ENCODE measurements at places on chromosomes 13 and 19.

GRCh38 chr19:13930402-13930801, 7.8 kb downstream of the PODNL1 start:
- no peak for DNase-seq

GRCh38 chr13:27004866-27005265, 166.7 kb downstream of the USP12 start:
- DNase-seq: no peak

- DNase-seq: no peak
Measured at GRCh38 chr13:111429064-111429558, 108.7 kb downstream of the TEX29 start.

DNA sequence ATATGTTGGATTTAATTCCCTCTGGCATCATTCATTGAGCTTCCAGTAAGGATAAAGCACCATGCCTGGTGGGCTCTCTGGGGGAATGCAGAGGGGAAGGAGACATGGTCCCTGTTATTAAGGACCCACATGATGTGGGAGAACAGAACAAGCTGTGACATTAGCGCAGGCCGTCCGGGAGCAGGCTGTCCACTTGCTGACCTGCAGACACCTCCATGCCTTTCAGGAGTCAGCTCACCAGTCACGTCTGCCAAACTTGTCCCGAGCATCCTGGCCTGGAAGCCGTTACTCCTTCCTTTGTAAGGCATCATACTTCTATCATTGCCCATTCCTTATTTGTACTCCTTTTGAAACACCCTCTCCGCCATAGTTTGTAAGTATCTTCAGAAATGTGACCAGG, 23.4 kb downstream of the B3GLCT start:
- DNase-seq: no peak

DNA sequence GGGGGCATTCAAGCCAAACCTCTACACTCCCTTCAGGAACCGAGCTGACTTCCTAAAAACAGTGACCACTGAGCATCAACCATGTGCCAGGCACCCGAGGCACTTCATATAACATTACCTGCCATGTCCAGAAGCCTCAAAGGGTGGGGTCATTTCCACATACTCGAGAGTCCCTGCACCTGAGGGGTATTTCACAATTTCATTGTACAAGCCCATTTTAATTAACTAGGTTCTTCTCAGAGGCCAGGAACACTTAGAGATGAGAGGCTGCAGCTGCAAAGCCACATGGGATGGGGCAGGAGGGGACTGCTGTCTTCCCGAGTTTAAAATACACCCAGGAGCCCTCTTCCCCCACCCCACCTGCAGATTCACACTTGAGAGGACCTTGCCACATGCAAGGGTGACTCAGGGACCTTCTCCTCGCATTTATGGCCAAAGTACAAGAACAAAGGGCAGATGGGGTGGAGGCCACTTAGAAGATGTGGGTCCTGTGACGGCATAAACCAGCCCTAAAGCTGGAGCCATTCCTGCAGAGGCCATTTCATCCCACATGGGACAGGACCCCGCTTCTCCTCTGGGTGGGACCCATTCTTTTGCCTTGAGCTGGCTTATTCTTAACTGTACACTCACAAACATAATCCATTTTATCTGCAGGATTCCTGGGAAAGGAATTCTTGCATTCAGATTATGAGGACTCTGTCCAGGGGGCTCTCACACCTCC, 43.9 kb downstream of the RAB20 start:
- no peak for DNase-seq

GRCh38 chr19:13796301-13797057, 1.2 kb downstream of the ZSWIM4 start:
- peak; percentile 75 for DNase-seq

DNA sequence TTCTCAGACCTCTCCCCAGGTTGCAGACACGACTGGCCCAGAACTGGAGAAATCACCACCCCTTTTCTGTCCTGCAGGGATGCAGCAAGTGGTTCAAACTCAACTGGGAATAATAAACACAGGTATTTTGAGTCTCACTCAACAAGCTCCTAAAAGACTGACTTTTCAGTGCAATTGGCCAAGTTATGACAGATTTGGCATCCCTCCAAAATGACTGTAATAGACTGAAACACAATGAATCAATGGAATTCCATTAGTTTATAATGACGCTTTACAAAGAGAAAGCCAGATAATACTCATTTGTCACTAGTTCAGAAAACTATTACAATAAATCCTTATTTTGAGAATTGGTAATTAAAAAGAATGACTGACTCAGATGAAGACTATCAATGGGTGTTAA, 38.1 kb downstream of the MIPEP start:
- no peak for DNase-seq

DNA sequence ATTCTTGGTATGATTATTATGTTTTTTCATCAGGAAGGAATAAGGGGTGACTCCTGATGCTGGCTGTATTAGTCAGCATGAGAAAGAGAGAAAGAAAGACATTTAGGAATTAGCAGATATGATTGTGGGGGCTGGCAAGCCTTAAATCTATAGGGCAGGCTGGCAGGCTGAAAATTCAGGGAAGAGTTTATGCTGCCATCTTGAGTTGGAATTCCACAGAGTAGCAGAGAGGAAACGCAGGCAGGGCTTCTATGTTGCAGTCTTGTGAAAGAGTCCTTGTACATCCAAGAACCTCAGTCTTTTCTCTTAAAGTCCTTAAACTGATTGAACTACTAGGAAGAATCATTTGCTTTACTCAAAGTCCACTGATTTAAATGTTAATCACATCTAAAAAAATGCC, 262.7 kb upstream of the SLC10A2 start:
- DNase-seq: no peak

- no peak for DNase-seq
Measured at GRCh38 chr13:40026174-40026585, 370.7 kb downstream of the COG6 start.

- DNase-seq: no peak
Measured at GRCh38 chr13:49262634-49263033, 14.9 kb downstream of the CDADC1 start.

DNA sequence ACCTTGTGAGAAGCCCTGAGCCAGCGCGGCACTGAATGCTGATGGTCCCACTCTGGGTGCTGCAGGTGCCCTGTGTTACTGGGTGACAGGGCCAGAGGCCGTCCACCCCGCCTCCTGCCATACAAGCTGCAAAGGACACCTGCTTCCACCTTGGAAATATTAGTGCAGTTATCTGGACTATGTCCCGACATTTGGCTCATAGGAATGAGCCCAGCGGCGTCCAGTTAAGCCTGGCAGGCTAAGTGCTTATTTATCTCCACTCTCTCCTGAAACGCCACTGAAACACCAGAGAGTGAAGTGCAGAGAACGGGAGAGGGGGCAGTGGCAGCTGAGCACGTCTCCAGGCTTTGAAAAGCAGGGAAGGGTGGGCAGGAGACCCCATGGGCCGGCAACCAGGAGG, 145.8 kb downstream of the KDM4B start:
- no peak for DNase-seq

DNA sequence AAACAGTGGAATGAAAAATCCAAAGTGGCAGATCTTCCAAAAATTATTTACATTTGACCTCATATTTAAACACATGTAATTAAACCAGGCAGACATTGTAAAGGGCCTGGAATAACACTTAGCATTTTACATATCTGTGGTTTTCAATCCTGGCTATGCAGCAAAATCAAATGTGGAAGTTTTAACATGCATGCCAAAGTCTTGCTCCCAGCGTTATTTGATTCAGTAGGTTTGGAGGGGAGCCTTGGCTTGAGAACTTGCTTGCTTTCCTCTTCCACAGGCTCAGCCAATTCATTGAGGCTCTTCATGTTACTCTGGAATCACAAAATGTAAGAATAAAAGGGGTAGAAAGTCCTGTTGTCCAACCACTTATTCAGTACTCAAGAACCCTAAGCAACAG, 42.5 kb upstream of the INTS6 start:
- DNase-seq: no peak

GRCh38 chr19:5950741-5951140, 27.2 kb downstream of the RANBP3 start:
- no peak for DNase-seq

DNA sequence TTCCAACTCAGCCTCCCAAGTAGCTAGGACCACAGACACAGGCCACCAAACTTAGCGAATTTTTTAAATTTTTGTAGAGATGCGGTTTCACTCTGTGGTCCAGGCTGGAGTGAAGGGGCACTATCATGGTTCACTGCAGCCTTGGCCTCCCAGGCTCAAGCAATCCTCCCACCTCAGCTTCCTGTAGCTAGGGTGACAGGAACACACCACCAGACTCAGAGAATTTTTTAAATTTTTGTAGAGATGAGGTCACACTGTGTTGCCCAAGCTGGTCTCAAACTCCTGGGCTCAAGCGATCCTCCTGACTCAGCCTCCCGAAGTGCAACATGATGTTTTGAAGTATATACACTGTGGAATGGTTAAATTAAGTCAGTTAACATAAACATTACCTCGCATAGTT, 263.6 kb downstream of the OXGR1 start:
- DNase-seq: no peak

DNA sequence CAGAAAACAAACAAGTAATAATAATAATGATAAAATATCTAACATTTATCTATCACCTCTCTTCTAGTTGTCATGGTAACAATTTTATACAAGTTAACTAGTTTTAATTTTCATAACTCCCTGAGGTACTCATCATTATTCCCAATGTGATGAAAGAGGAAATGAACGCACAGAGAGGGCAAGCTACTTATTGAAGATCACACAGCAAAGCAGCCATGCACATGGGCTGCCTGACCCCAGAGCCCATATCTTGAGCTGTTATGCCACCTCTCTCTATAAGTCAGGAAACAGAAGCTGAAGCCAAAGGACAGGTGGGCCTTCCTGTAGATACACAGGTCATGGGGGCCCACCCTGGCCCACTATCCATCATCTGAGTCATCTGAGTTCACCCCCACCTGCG, 4.9 kb upstream of the KLK4 start:
- DNase-seq: no peak

- no peak for DNase-seq
Measured at GRCh38 chr13:106089261-106089980, 446.0 kb downstream of the EFNB2 start.
